ENCODE measurements at places on chromosomes 2 and 18. TPM values are rescaled to one million over a fixed set of nuclear protein-coding genes. Genes with fewer than 3 reads are reported as not detected.
A peak's percentile ranks its signal among the peaks of the same experiment; 100 is the strongest.

DNA sequence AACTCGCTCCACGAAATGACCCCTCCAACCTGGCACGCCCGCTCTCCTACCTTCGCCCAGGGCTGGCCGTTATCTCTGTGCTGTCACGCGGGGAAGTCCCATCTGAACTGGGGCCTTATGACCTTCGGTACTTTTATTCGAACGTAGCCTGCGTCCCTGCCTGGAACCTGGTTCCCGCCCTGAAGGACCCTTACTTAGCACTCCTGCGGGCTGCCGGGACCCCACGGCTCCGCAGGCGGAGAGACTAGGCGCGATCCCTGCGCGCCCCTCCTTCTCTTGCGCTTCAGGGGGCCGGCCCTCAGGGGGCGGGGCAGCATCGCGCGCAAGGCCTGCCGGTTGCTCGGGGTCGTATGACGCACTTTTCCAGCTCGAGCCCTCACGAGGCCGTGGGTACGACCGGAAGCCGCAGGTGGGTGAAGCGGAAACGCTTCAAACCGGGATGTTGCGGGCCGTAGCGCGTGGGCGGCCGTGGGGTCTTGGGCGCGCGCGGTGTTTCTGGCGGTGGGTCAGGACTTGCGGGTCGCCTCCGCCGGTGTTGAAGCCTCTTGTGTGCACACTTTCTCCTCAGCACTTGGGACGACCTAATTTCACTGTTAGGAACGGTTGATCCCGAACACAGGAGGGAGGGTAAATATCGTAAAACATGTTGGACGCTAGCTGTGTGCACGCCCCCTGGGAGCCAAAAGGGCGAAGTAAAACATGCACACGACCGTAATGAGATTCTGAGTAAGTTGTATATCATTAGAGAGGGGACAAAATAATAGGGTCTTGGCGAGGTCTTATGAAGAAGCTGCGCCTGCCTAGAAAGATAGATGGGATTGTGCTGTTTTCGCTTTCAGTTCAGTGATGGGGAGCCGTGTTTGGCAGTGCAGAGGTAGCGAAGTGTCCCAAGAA lies at the start of the genes LIPT1 and TSGA10:
TSS of gene LIPT1 (plus strand) at position 325 of the 894 bp plus-strand sequence. CDS start 6,991 bp downstream, outside the sequence.
TSS of gene TSGA10 (minus strand) at position 300 of the 894 bp plus-strand sequence. CDS start 45,503 bp downstream, outside the sequence.
- H3K4me1 ChIP-seq: peaks cover 5% of the 10 kb centered on the region
- H3K36me3 ChIP-seq: no peaks in the 10 kb centered on the region
- H3K27ac ChIP-seq: peak within 1 kb of the TSS; percentile 95
- H3K27me3 ChIP-seq: no peaks in the 10 kb centered on the region
- H3K4me3 ChIP-seq: peak within 1 kb of the TSS; percentile 92

GRCh38 chr2:43943809-43944452 lies 51.9 kb downstream of the LRPPRC start:
- no peak overlapping the region for H3K27ac ChIP-seq
- no peaks in the 10 kb centered on the region for H3K4me1 ChIP-seq
- H3K36me3 ChIP-seq: peaks cover 13% of the 10 kb centered on the region
- no peak for DNase-seq

DNA sequence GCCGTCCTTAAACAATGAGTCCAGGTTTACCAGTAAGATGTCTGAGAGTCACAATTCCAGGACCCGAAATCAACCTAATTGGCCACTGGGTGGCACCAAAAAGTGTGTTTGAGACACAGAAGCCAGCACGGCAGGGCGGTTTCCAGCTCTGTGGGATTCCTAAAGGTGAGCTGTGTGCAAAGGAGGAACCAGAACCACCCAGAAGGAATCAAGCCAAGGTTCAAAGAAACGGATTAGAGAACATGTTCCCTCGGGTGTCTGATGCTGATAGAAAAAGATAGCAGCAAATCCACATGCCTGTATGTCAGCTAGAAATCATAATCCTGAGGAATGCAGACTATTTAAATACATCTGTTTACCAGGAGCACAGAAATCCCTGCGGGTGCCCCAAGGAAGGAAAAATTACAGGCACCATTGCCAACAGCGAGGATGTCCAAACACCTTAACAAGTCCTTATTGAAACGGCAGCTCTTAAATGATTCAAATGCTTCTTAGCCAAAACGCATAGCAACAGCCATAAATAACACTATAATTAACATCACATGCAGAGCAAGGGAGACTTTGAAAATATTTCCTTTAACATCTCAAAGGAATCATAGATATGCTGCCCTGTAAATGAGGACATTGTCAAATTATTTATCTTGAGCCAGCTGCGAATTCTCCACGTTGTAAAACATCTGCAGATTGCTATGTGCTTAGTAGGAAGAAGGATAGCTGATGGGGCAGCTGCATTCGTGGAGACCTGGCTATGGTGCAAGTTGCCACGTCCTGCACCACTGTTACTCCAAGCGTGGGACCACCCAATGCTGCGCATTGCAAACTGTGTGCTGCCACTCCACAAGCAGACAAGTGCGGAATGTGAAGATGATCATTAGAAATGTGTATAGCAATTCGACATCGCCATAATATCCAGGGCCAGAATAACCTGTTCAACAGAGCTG lies 318.7 kb upstream of the NCKAP5 start:
- H3K36me3 ChIP-seq: no peaks in the 10 kb centered on the region
- DNase-seq: peak; percentile 75
- peaks cover 7% of the 10 kb centered on the region for H3K4me1 ChIP-seq
- no peak overlapping the region for H3K4me3 ChIP-seq

RGPD4 gene
- total RNA-seq: not detected

CABYR gene
- 4.5 TPM for total RNA-seq

SERPINB7 gene
- not detected for total RNA-seq

All from breast epithelium (tissue), 4 donors.